ENCODE measurements at places on chromosomes 11 and 22. TPM values are rescaled to one million over a fixed set of nuclear protein-coding genes. Genes with fewer than 3 reads are reported as not detected.

- DNase-seq = no peak
Measured at GRCh38 chr11:119380160-119380826, 1.2 kb downstream of the USP2 start.

GRCh38 chr11:88704485-88704884 lies 361.3 kb downstream of the GRM5 start:
- no peak for DNase-seq

The SIK3 gene
- 37.8 TPM for polyA plus RNA-seq

- no peak for DNase-seq
Measured at GRCh38 chr11:106495046-106495445, 417.6 kb downstream of the AASDHPPT start.

- DNase-seq = no peak
Measured at GRCh38 chr22:39554151-39554550, 16.4 kb upstream of the CACNA1I start.

GRCh38 chr11:77411137-77411707 lies 62.7 kb downstream of the PAK1 start:
- DNase-seq = no peak

The TMA7B gene
- not detected for polyA plus RNA-seq

The SLC5A1 gene
- 0.25 TPM for polyA plus RNA-seq

DNA sequence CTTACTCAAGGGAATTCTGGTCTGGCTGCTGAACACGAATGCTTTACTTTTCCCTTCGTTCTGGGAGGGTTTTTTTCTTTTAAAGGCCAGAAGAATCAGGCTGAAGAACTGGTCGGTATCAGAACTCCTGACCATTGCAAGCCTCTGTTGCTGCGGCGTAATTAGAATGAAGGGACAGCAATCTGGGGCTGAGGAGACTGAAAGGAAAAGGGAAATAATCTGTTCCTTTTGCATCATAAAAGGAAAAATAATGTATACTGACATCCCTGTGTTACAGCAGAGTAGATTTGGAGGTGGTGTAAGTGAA lies 670 bp downstream of the SC5D start:
- DNase-seq = no peak

- no peak for DNase-seq
Measured at GRCh38 chr11:96331699-96332116, 11.3 kb downstream of the MAML2 start.

DNA sequence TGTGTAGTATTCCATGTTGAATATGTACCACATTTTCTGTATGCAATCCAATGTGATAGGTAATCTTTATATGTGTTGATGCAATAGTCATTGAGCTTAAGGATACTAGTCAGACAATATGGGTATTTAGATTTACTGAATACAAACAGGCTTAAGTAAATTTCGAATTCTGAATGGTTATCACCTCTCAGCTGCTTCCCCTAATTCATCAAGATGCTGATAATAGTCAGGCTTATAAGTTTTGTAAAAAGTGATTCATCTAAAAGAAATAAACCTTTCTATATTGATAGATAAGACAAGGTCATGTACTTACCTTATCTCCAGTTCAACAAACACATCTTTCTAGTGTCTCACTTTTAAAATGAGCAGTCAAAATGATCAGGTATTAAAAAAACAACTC lies 205.5 kb downstream of the CASP12 start:
- no peak for DNase-seq

The BTBD18 gene
- 0.06 TPM for polyA plus RNA-seq

GRCh38 chr11:126355926-126356897 lies 726 bp downstream of the ST3GAL4 start:
- DNase-seq = no peak
